Fibroblast of villous mesenchyme (primary cell): ENCODE measurements at places on chromosomes 5 and 9. TPM values are rescaled to one million over a fixed set of nuclear protein-coding genes. Genes with fewer than 3 reads are reported as not detected.
A peak's percentile ranks its signal among the peaks of the same experiment; 100 is the strongest.

The CTXN3 gene
- not detected in 2 replicates for total RNA-seq

The C5orf58 gene
- not detected in 2 replicates for total RNA-seq

The LVRN gene
- under 0.01 and 0.64 TPM in 2 replicates for total RNA-seq

The GNA14 gene
- total RNA-seq: 1.3 and 6.5 TPM in 2 replicates

The PTGR1 gene
- 85.4 and 116 TPM in 2 replicates for total RNA-seq

The GALNT12 gene
- total RNA-seq: 1.3 and 4.5 TPM in 2 replicates

The PPIC gene
- 42.5 and 57.0 TPM in 2 replicates for total RNA-seq

The NR4A3 gene
- under 0.01 TPM in 2 replicates for total RNA-seq

The NUTM2G gene
- not detected in 2 replicates for total RNA-seq

The LEAP2 gene
- under 0.01 and 0.32 TPM in 2 replicates for total RNA-seq

The HAPLN1 gene
- 0.43 and 3.9 TPM in 2 replicates for total RNA-seq

DNA sequence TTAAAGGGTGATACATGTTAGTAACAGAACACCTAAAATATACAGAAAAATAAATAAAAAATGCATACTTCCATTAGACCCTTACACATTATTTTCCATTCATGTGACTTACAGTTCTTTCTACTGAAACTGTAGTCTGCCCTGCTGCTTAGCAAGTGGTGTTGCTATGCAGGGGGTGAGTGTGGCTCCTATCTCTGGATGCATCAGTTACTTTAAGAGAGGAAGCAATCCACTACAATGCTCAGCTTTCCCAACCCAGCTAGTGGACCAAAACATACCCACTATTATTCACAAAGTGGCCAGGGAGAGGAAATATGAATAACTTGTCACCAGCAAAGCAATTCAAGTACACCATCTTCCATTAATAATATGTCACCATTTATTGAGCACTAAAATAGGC is 121.8 kb downstream of the DOCK2 start:
- no peak for DNase-seq

DNA sequence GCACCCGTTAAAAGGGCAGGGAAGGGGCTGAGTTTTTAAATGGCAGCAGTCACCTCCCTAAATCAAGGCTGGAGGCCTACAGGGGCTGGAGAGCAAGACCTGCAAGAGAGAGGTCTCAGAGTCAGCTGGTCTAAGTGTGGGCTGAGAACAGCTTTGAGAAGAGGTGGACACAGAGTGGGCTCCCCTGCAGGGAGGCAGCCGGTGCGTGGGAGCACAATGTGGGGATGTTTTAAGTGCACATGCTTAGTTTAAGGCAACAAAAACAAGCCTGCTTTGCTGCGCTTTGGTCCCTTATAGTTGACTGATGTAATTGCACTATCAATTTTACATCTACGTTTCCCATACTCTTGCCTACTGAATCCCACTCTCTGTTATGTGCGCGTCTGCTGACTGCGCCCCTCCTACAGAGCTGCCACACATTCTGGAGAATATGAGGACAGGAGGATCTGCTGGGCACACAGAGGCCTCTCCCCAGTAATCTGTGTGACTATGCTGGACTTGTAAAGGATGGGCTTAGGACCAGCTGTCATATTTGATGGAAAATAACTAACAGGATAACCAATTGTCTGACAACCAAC is 62.0 kb upstream of the ICE1 start:
- DNase-seq: no peak

GRCh38 chr5:167355346-167355745 is 936.1 kb upstream of the WWC1 start:
- no peak for DNase-seq

DNA sequence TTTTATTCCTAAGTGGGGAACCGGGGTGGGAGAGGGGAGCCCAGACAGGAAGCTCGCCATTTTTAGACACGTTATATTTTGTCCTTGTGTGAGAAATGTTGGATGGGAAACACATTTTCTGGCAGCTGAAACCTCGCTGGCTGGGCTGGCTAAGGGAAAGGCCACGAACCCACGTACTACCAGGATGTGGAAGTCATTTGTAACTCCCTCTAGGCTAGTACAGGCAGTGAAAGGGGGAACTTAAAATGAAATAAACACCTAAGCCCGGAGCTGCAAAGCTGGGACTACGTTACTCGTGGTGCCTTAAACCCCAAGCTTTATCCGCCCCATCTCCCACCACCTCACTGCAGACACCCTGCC is 42.5 kb downstream of the TMEM174 start:
- DNase-seq: no peak

DNA sequence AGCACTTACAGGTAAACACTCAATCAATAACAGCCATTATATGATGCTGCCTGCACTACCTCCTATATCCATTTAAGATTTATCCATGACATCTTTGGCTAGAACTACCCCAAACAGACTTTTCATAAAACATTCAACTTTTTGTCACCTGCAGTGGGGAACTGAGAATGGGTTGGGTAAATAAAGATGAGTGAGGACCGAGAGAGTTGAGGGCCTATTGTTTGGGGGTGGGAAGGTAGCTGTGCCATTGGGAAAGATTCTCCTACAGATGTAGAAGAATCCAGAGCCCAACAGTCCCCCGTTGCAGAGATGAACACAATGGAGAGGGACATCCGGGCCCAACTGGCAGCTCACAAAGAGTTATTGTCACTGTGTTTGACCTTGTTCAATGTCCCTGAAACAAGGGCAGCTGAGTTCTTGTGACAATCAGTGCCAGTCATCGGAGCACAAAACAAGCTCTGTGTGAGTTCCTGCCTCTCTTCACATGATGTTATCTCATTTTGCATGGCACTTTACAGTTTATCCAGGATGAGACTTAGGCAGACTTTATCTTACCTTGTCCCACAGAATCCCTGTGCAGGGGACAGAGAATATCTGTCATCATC is 11.5 kb upstream of the SLC31A2 start:
- no peak for DNase-seq

GRCh38 chr5:22431406-22431805 is 421.7 kb downstream of the CDH12 start:
- DNase-seq: no peak

- no peak for DNase-seq
Observed at GRCh38 chr5:39203275-39203922, 16.0 kb downstream of the FYB1 start.

DNA sequence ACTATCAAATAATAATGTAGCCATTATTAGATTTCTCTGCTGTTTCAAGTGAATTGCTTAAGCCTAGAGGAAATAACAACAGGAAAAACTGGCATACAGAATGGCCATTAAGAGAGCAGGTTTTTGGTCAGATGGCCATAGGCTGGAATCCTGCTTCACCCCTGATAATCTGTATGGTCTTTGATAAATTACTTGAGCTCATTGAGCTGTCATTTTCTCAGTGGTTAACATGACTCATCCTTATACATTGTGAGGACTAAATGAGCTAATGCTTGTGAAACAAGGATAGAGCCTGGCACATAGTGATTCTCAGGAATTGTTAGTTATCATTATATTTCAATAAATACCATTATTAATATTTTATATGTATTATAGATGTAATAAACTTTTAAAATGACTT is 516.5 kb downstream of the KIF4B start:
- DNase-seq: no peak

- DNase-seq: no peak
Observed at GRCh38 chr5:123448017-123448617, 24.9 kb upstream of the CEP120 start.

GRCh38 chr5:153704110-153704509 is 213.6 kb downstream of the GRIA1 start:
- no peak for DNase-seq

DNA sequence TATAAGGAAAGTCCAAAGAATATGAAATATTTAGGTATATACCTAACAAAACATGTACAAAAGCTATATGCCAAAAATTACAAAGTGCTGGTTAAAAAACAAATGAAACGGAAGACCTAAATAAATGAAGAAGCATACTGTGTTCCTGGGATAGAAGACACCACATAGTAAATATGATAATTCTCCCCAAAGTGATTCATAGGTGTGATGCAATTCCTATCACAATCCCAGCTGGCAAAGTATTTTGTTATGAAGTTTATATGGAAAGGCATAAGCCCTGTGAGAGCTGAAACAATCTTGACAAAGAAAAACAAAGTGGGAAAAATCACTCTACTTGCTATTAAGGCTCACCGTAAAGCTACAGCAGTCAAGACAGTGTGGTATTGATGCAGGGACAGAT is 2.6 kb upstream of the SMIM23 start:
- peak; percentile 68 for DNase-seq

- no peak for DNase-seq
Observed at GRCh38 chr5:10432059-10433008, 9.3 kb upstream of the ROPN1L start.

GRCh38 chr5:31755676-31756230 is 116.8 kb downstream of the PDZD2 start:
- no peak for DNase-seq

- no peak for DNase-seq
Observed at GRCh38 chr5:74461251-74461650, 179.3 kb downstream of the ENC1 start.

DNA sequence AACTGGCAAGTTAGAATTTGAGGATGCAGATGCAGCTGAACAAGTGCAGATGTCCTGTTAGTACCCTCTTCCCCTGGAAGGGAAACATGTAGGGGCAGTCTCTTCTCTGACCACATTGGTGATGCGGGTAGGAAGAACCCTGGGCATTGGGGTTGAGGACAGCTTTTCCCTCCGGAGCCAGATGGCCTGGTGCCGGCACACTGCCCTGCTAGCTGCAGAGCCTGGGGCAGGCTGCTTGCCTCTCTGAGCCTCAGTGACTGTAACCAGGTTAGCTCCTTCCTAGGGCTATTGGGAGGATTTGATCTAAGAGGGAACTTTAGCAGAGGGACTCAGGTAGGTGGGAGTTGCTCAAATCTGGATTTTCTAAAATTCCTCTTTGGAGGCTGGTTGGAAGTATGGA is 148.4 kb downstream of the HSPA4 start:
- DNase-seq: no peak

GRCh38 chr9:482739-483138 is 268.1 kb downstream of the DOCK8 start:
- DNase-seq: no peak

GRCh38 chr9:88220652-88221051 is 82.4 kb upstream of the SPATA31C2 start:
- no peak for DNase-seq

- DNase-seq: no peak
Observed at GRCh38 chr9:72205513-72205912, 56.3 kb downstream of the GDA start.

GRCh38 chr5:87151547-87151946 is 116.1 kb upstream of the RASA1 start:
- peak; percentile 83 for DNase-seq

DNA sequence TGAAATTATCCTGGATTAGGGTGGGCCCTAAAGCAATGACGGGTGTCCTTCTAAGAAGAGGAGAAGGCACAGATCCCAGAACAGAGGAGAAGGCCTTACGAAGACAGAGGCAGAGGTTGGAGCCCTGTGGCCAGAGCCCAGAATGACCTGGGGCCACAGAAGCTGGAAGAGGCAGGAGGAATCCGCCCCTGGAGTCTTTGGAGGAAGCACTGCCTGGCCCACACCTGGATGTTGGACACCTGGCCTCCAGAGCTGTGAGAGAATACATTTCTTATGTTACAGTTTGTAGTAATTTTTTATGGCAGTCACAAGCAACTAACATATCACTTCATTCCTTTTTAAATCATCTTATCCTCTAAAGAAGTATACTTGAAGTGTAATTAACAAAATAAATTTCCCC is 8.5 kb downstream of the MRPL36 start:
- DNase-seq: no peak

DNA sequence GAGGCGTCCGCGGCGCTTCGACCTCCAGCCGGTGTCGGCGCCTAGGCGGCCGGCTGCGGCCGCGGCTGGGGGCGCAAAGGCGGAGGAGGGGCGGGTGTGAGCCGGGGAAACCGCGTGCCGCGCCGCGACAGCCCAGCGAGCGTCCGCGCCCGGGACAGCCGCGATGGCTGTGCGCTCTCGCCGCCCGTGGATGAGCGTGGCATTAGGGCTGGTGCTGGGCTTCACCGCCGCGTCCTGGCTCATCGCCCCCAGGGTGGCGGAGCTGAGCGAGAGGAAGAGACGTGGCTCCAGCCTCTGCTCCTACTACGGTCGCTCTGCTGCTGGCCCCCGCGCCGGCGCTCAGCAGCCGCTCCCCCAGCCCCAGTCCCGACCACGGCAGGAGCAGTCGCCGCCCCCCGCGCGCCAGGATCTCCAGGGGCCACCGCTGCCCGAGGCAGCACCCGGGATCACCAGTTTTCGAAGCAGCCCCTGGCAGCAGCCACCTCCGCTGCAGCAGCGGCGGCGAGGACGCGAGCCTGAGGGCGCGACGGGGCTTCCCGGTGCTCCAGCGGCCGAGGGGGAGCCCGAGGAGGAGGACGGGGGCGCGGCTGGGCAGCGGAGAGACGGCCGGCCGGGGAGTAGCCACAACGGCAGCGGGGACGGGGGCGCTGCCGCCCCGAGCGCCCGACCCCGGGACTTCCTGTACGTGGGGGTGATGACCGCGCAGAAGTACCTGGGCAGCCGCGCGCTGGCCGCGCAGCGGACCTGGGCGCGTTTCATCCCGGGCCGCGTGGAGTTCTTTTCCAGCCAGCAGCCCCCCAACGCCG is 605 bp downstream of the CHSY3 start:
- no peak for DNase-seq

GRCh38 chr5:123810253-123810652 is 298.3 kb downstream of the CSNK1G3 start:
- peak; percentile 64 for DNase-seq

DNA sequence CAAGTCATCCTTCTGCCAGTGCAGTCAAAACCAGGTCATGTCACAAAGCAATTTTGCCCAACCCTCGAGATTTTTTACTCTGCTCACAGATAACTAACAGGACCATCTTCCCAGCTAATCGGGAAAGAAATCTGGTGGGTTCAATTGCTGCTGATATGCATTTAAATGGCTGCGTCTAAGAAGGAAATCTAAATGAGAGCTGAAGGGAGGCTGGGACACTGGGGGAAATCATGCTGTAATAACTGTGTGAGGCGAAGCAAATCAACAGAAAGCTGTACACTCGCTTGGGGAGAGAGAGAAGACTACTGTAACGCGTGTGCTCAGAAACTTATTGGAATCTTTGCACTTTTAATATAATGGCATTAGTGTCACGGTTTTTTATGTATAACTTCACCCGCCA is 535.0 kb downstream of the CDK5RAP2 start:
- no peak for DNase-seq

DNA sequence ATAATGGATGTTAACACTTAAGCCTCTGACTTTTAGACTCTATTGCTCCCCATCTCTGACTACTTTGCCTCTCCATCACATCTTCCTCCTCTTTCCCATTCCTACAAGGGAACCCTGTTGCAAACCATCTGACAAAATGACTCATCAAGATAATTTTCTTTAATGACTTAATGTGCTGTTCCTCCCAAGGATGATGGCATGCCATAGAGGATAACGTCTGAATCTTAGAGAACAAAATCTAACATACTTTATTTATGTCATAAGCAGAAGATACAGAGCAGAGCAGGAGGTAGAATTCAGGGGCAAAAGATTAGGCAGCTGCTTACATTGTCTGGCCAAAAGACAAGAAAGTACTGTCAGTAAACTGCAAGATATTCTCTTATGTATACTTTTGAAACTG is 76.8 kb downstream of the FGF10 start:
- no peak for DNase-seq

GRCh38 chr9:108156270-108156998 is 666.9 kb upstream of the KLF4 start:
- peak; percentile 88 for DNase-seq

GRCh38 chr5:40842351-40842750 is 1.2 kb downstream of the CARD6 start:
- DNase-seq: peak; percentile 38

- DNase-seq: no peak
Observed at GRCh38 chr5:107010060-107010459, 660.7 kb downstream of the EFNA5 start.
